ENCODE measurements at places on chromosomes 5 and 9. TPM values are rescaled to one million over a fixed set of nuclear protein-coding genes. Genes with fewer than 3 reads are reported as not detected.

FAM200C gene
- total RNA-seq: 2.2 TPM

SMARCA2 gene
- total RNA-seq: 55.3 TPM

ARRDC1 gene
- 24.1 TPM for total RNA-seq

ABCA2 gene
- 18.9 TPM for total RNA-seq

TJP2 gene
- total RNA-seq: 45.2 TPM

SLC27A4 gene
- total RNA-seq: 20.8 TPM

PCDHGA1 gene
- total RNA-seq: 0.88 TPM

SLCO6A1 gene
- 0.14 TPM for total RNA-seq

PLCXD3 gene
- total RNA-seq: 0.14 TPM

RGS7BP gene
- total RNA-seq: not detected

PCDHGC3 gene
- 81.9 TPM for total RNA-seq

ELP1 gene
- 20.8 TPM for total RNA-seq

ARL10 gene
- 11.6 TPM for total RNA-seq

SLC30A5 gene
- total RNA-seq: 70.4 TPM

KIF20A gene
- total RNA-seq: 0.66 TPM

GADD45G gene
- 2.0 TPM for total RNA-seq

MPDZ gene
- 47.1 TPM for total RNA-seq

ACOT12 gene
- 0.57 TPM for total RNA-seq

IL13 gene
- not detected for total RNA-seq

GARNL3 gene
- 1.3 TPM for total RNA-seq

ALDOB gene
- not detected for total RNA-seq

ARHGEF28 gene
- 14.7 TPM for total RNA-seq

ECM2 gene
- 1.5 TPM for total RNA-seq

PCDHB11 gene
- 0.29 TPM for total RNA-seq

TEK gene
- total RNA-seq: 1.8 TPM

PCDHGA12 gene
- total RNA-seq: 30.0 TPM

IQGAP2 gene
- 1.4 TPM for total RNA-seq

SLC6A18 gene
- not detected for total RNA-seq

PRUNE2 gene
- total RNA-seq: 0.72 TPM

CDKN2B gene
- 77.2 TPM for total RNA-seq

SH3RF2 gene
- total RNA-seq: 4.2 TPM

OBP2B gene
- not detected for total RNA-seq

SHISAL2B gene
- total RNA-seq: not detected

LRRTM2 gene
- 1.0 TPM for total RNA-seq

PCDH12 gene
- total RNA-seq: not detected

FLT4 gene
- under 0.01 TPM for total RNA-seq

PHAX gene
- total RNA-seq: 63.7 TPM

PCA3 gene
- total RNA-seq: not detected

TMEM215 gene
- not detected for total RNA-seq

GABRG2 gene
- 2.6 TPM for total RNA-seq

IFNA13 gene
- total RNA-seq: not detected

ADRB2 gene
- 2.3 TPM for total RNA-seq

HARS2 gene
- total RNA-seq: 32.5 TPM

CRHBP gene
- not detected for total RNA-seq

EDIL3 gene
- total RNA-seq: 54.3 TPM

PPP2CA gene
- total RNA-seq: 110 TPM

TTC1 gene
- total RNA-seq: 42.5 TPM

CEMIP2 gene
- 607 TPM for total RNA-seq

ATOX1 gene
- 59.3 TPM for total RNA-seq

KCNV2 gene
- total RNA-seq: not detected
